ENCODE measurements at places on chromosomes 16 and 17. TPM values are rescaled to one million over a fixed set of nuclear protein-coding genes. Genes with fewer than 3 reads are reported as not detected.

SECTM1 gene
- 3.1 TPM for total RNA-seq

SLC9A5 gene
- 3.4 TPM for total RNA-seq

NME2 gene
- 473 TPM for total RNA-seq

MIS12 gene
- total RNA-seq, result 12.1 TPM

NPIPB13 gene
- total RNA-seq, result 0.73 TPM

CISD3 gene
- 3.5 TPM for total RNA-seq

TBC1D26 gene
- 0.39 TPM for total RNA-seq

IL17C gene
- total RNA-seq, result not detected

SPATA22 gene
- total RNA-seq, result 0.13 TPM

TMEM88 gene
- total RNA-seq, result 0.13 TPM

TNFRSF13B gene
- total RNA-seq, result not detected

HOXB1 gene
- not detected for total RNA-seq

CSH1 gene
- total RNA-seq, result not detected

FNDC8 gene
- not detected for total RNA-seq

HSD17B2 gene
- total RNA-seq, result not detected

SLC47A1 gene
- total RNA-seq, result 3.5 TPM

CDH8 gene
- total RNA-seq, result 0.13 TPM

MATCAP1 gene
- total RNA-seq, result 20.5 TPM

HIGD1B gene
- total RNA-seq, result not detected

CBFA2T3 gene
- total RNA-seq, result not detected

KRTAP4-4 gene
- not detected for total RNA-seq

ZG16B gene
- 0.13 TPM for total RNA-seq

AOC3 gene
- 1.3 TPM for total RNA-seq

ACAP1 gene
- total RNA-seq, result 0.33 TPM

GPS2 gene
- 20.3 TPM for total RNA-seq

GCGR gene
- not detected for total RNA-seq

TPSG1 gene
- total RNA-seq, result not detected

C17orf58 gene
- 11.7 TPM for total RNA-seq

TEKT5 gene
- 0.13 TPM for total RNA-seq

PPP1R1B gene
- 0.91 TPM for total RNA-seq

CCDC144A gene
- total RNA-seq, result 8.8 TPM

KRT14 gene
- total RNA-seq, result 1.3 TPM

MMP25 gene
- total RNA-seq, result not detected

CKLF gene
- 40.3 TPM for total RNA-seq

C17orf78 gene
- total RNA-seq, result not detected

ENDOV gene
- total RNA-seq, result 28.3 TPM

C17orf50 gene
- not detected for total RNA-seq

MRPL10 gene
- 24.5 TPM for total RNA-seq

SEC14L1 gene
- 56.6 TPM for total RNA-seq

MAPT gene
- 0.53 TPM for total RNA-seq

HSF5 gene
- not detected for total RNA-seq

PYDC1 gene
- total RNA-seq, result not detected

PERCC1 gene
- not detected for total RNA-seq

HOXB6 gene
- 2.3 TPM for total RNA-seq

TMEM235 gene
- total RNA-seq, result not detected

PIK3R5 gene
- total RNA-seq, result not detected

BCKDK gene
- 34.1 TPM for total RNA-seq

TEKT3 gene
- total RNA-seq, result 0.91 TPM

ITGA2B gene
- 0.30 TPM for total RNA-seq

AFMID gene
- 25.7 TPM for total RNA-seq

KLHL10 gene
- total RNA-seq, result 0.20 TPM

ANKS4B gene
- not detected for total RNA-seq

VAT1L gene
- total RNA-seq, result 0.17 TPM

CNGB1 gene
- not detected for total RNA-seq

SPN gene
- not detected for total RNA-seq

SGSM2 gene
- 50.0 TPM for total RNA-seq

KRTAP9-8 gene
- not detected for total RNA-seq

All from smooth muscle cell of the pulmonary artery (primary cell).